ENCODE measurements at places on chromosomes 2 and 18. TPM values are rescaled to one million over a fixed set of nuclear protein-coding genes. Genes with fewer than 3 reads are reported as not detected.

FLACC1 gene
- polyA plus RNA-seq: 3.8 TPM

DCC gene
- polyA plus RNA-seq: not detected

KIF1A gene
- polyA plus RNA-seq: 0.12 TPM

ABCB6 gene
- 64.9 TPM for polyA plus RNA-seq

SKA1 gene
- not detected for polyA plus RNA-seq

MEMO1 gene
- 86.8 TPM for polyA plus RNA-seq

GCG gene
- 0.18 TPM for polyA plus RNA-seq

CPS1 gene
- 0.13 TPM for polyA plus RNA-seq

RND3 gene
- polyA plus RNA-seq: 55.3 TPM

INHA gene
- polyA plus RNA-seq: 0.18 TPM

ZNF521 gene
- polyA plus RNA-seq: 2.1 TPM

SERPINB3 gene
- polyA plus RNA-seq: 0.03 TPM

LYPD6 gene
- 0.07 TPM for polyA plus RNA-seq

ALPP gene
- polyA plus RNA-seq: not detected

USP14 gene
- polyA plus RNA-seq: 40.7 TPM

ATP5F1A gene
- 939 TPM for polyA plus RNA-seq

OTX1 gene
- not detected for polyA plus RNA-seq

CERKL gene
- not detected for polyA plus RNA-seq

HOXD12 gene
- polyA plus RNA-seq: not detected

PLCD4 gene
- polyA plus RNA-seq: 1.4 TPM

TGFBRAP1 gene
- 5.4 TPM for polyA plus RNA-seq

TTC27 gene
- 15.4 TPM for polyA plus RNA-seq

KCNJ13 gene
- polyA plus RNA-seq: not detected

ZAP70 gene
- 0.40 TPM for polyA plus RNA-seq
